Effector memory CD8-positive, alpha-beta T cell (primary cell): ENCODE measurements at places on chromosomes 16 and 17.

GRCh38 chr17:8598913-8599312 lies 31.6 kb downstream of the MYH10 start:
- no peak for DNase-seq

GRCh38 chr16:964356-965035 lies 6.3 kb downstream of the LMF1 start:
- DNase-seq = peak; percentile 54

- peak; percentile 5 for DNase-seq
These were observed 11.8 kb downstream of the RFFL start for GRCh38 chr17:35051579-35052240.

DNA sequence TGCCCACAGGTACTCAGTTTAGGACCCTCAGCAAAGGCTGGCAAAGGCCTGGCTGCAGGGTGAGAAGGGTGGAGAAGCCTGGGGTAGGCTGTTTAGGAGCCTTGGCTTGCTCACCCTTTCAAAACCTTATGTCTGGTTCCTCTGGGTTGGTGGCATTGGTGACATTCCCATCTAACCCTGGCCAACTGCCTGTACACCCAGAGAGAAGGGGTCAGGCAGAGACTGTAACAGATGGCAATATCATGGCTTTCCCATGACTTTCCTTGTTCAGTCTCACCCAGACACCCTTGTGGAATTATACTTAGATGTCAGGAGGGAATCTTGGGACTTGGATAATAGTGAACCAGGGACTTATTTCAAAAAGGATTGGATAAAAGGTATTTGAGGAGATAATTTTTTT lies 18.5 kb upstream of the LLGL1 start:
- DNase-seq = no peak

GRCh38 chr16:974611-975261 lies 4.0 kb upstream of the LMF1 start:
- DNase-seq = no peak

- DNase-seq = no peak
These were observed 58.4 kb downstream of the MEAK7 start for GRCh38 chr16:84446084-84446483.

- no peak for DNase-seq
These were observed 47.9 kb downstream of the RABEP1 start for GRCh38 chr17:5329784-5330557.

GRCh38 chr17:55005520-55005919 lies 37.0 kb downstream of the STXBP4 start:
- no peak for DNase-seq

GRCh38 chr16:3514621-3515020 lies 13.8 kb downstream of the CLUAP1 start:
- DNase-seq = no peak

- DNase-seq = no peak
These were observed 31.6 kb upstream of the ERN1 start for GRCh38 chr17:64161380-64162176.

GRCh38 chr17:58263773-58264172 lies 17.0 kb downstream of the MPO start:
- DNase-seq = no peak

GRCh38 chr16:6381896-6382295 lies 950.7 kb upstream of the RBFOX1 start:
- no peak for DNase-seq

DNA sequence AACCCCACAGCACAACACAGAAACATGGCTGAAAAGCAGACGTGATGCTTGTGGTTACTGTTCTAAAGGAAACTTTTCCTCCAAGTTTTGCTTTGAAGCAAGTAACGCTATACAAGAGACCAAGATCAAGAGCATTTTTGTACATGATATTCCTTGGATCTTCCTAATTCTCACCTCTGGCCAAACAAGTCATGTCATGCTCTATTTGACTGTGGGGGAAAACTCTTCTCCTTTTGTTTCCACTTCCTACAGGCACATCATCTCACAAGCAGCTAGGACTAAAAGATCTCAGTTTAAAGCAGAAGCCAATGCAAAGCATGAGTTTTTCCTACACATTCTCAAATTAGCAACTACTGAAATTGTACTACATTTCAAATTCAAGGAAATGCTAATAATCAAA lies 50.7 kb downstream of the CFDP1 start:
- DNase-seq = no peak

GRCh38 chr17:37729905-37730304 lies 15.0 kb downstream of the HNF1B start:
- no peak for DNase-seq

DNA sequence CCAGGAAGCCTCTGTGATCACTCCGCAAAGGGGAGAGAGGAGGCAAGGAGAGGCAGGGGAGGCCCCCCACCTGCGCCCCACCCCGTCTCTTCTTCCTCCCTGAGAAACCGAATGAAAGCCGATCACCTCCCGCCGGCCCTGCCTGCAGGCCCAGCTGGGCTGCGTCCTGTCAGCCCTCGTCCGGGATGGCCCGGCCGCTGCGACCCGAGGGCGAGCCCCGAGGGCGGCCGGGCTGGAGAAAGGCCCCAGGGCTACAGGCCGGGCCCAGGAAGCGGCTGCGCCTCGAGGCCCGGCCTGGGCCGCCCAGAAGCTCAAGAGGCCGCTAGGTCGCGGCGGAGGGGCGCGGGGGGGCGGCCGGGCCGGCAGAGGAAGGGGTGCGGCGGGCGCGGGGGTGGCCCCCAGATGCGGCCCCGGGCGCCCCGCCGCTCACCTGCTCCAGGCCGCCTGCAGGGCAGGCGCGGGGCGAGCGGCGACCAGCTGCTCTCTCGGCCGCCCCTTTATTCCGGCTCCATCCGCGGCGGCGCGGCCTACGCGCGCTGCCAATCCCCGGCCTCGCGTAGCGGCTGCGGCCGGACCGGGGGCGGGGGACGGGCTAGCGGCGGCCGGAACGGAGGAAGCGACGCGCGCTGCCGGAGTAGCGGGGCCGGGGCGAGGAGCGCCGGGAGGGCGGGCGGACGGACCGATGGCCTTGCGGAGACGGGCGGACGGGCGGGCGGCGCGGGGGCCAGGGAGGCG lies at the start of gene ZNF319:
TSS of gene ZNF319 (minus strand) at position 702 of the 735 bp plus-strand sequence. CDS start 2,407 bp downstream, outside the sequence.
- no peak for DNase-seq

DNA sequence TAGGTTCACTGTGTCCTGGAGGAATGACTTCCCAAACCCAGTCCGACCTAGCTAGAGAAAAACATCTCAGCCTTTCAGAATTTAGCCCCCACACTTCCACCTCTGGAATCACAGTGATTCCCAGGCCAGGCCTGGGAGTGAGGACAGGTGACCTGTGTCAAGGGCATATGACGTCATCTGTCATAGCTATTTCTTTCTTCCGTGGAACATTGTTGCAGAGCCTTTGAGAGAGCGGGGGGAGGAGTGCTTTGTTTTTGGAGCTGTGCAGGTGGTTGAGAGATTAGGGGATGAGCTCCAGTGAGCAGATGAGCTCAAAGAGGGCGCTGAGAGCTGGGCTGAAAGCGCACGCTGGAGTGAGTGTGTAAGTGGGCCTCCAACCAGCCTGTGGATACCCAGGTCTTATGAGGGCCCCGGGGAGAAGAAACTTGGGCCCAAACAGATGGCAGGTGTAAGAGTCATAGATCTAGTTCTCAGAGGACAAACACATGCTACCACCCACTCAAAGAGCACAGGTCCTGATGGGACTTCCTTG lies 344.8 kb downstream of the SNX29 start:
- no peak for DNase-seq

DNA sequence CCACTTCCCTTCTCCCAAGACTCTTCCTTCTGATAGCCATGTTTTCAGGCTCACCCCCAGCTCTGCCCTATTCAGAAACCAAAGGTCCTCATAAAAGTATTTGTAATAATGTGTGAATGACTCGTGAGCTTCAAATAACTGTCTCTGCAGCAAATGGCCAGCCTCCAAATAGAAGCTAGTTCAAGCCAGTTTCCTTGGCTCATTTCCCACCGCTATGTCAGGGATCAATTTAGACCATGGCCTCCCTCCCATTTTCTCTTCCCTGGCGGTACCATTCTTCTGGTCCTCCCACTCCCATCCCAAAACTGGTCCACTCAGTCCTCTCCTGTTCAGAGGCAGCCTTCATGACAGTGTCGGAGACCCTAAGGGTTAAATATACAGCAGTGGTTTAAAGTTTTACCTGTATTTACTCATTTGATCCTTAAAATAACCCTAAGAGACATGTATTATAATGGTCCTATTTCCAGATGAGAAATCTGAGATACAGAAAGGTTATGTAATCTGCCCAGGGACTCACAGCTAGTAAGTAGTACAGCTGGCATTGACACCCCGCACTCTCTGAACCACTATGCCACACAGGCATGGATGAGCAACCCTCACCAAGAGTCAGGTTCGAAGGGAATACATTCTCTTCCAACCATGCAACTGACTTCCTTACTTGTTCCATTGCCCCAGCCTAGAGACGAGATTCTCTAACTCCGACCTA lies 42.9 kb downstream of the GAS7 start:
- no peak for DNase-seq

DNA sequence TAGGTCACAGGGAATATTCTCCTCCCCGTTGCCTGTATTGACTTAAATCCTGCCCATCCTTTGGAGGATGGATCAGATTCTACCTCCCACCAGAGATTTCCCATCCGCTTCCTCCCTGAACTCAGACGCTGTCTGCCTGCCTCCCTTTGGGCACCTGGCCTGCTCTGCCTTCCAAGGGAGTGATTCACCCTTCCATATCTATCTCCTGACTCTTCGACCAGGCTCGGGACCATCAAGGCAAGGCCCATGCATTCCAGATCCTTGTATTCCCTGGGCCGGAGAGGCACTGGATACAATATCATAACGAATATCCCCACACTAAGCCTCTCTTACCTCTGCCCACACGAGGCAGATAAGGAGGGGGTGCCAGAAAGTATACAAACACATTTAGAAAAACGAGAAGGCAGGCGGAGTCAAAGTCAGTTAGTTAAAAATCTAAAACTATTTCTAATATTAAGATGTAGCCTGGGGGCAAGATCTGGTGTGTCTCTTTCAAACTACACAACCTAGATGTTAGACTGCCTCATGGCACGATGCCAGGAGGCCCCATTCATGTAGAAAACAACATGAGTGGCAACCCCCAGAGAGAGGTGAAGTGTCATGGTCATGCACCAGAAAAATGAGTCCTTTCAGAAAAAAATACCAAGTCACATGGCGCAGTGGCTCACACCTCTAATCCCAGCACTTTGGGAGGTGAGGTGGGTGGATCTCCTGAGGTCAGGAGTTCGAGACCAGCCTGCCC lies 9.2 kb downstream of the PMP22 start:
- no peak for DNase-seq

GRCh38 chr16:89343501-89344457 lies 126.3 kb downstream of the ZNF778 start:
- DNase-seq = no peak

- DNase-seq = no peak
These were observed 4.8 kb upstream of the ATXN7L3 start for GRCh38 chr17:44204441-44204882.

GRCh38 chr17:33381201-33381600 lies 88.1 kb upstream of the ASIC2 start:
- DNase-seq = no peak

DNA sequence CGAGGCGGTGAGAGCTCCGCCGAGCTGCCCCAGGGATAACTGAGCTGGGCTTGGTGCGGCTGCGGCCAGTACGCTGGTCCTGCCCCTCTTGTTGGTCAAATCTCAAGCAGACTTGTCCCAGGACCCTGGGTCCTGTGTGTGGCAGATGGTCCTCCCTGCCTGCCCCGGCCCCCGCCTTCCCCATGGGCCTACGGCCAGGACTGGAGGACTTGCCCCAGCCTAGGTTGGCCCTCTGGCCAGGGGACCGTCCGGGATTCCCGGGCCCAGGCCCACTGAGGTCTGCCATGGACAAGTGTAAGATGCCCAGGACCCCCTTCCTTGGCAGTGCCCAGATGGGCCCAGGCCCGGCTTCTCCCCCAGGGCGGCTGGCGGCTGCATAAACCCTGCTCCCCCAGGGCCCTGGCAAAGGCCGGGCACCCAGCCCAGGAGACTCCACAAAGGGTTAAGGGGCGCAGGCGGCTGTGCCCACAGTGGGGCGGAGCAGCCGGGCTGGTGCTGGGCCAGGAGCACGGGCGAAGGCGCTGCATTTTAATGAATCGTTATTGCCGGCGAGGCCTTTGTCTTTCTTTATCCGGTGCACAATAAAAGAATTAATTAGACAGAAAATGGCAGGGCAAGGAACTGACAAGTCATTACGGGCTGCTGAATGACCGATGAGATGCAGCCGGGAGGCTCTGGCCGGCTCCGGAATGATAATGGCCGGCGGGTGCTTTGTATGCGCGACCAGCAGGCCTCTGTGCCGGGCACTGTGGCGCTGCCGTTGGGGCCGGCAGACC lies 9.1 kb downstream of the SOX8 start:
- DNase-seq = no peak

- no peak for DNase-seq
These were observed 4.9 kb downstream of the HDAC5 start for GRCh38 chr17:44118427-44119050.

DNA sequence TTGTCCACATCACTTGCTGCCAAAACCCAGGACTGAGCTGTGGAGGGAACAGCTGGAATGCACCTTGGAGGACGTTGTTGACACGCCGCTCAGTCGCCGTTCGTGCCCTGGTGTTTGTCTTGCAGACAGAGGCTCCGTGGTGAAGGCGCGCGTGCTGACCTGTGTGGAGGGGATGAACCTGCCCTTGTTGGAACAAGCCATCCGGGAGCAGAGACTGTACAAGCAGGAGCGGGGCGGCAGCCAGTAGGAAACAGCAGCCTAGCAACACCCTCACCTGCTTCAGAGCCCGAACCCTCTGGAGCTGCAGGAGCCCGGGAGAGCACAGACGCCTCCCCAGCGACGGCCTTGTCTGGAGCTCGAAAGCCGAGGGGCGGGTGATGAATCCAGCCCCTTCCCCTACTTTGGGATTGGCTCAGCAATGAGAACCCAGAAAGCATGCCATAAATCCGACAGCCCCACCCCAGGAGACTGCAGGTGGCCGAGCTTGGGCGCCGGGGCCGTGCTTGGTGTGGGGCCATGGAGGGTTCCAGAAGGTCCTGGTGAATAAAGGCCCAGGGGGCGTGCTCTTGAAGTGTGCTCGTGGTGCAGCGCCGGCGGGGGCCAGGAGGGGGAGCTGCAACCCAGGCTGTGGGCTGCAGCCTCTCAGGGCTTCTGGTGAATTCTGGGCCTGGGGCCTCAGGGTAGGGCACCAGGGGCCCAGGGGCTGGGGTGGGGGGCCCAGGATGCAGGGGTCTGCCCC lies 470 bp upstream of the CDK3 start:
- peak; percentile 54 for DNase-seq

- DNase-seq = no peak
These were observed 331.4 kb upstream of the CDH5 start for GRCh38 chr16:66035096-66035495.

- no peak for DNase-seq
These were observed 2.1 kb downstream of the CSNK2A2 start for GRCh38 chr16:58195771-58196170.

GRCh38 chr17:16515933-16516332 lies 23.9 kb upstream of the LRRC75A start:
- no peak for DNase-seq

DNA sequence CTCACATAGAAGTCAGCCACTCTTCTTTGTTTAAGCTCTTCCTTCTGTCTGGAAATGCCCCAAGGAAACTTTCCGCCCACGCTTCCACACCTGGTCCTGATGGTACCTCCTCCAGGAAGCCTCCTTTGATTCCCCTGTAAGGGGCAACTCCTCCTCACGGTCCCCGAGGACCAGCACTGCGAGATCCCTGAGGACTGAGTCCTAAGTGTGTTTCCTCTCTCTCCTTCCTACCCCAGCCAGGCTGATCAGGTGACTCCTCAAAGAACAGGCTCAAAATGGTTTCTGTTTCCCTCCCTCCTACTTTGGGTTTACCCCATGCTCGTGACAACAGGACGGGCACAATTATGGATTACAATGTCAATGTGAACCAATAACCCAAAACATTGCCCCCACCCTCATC lies 63.0 kb upstream of the MED9 start:
- no peak for DNase-seq

GRCh38 chr16:65229191-65229662 lies 107.4 kb upstream of the CDH11 start:
- DNase-seq = no peak

GRCh38 chr16:10699756-10700155 lies 5.0 kb upstream of the TEKT5 start:
- no peak for DNase-seq
